Activated T-cell treated with anti-CD3 and anti-CD28 coated beads for 24 hours (primary cell): ENCODE measurements at places on chromosomes 16 and 17.

DNA sequence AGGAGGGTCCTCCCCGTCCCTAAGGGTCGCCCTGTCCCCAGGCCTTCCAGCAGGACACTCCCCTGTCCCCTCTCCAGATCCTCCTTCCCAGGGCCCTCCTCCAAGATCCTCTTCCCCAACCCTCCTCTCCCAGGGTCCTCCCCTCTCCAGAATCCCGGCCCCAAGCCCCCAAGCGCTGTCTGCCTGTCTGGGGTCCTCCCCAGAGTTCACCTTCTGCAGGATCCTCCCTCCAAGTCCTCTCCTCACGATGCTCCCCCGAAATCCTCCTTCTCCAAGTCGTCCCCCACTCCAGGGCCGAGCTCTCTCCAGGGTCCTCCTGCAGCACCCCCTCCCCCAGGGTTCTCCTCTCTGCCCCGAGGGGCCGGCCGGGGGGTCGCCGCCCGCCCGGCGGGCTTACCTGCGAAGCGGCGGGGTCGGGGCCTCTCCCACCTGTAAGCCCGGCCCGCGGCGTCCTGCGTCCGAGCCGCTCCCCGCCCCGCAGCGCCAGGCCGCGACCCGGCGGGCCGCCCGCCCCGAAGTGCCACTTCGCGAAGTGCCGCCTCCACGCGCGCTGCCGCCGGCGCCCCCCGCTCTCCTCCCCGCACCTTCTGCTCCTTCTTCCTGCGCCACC, 678 bp upstream of the BAIAP2 start:
- no peak for DNase-seq

GRCh38 chr17:76199469-76199868, 40.8 kb downstream of the RNF157 start:
- DNase-seq = peak; percentile 46

- DNase-seq = no peak
These were observed 39.1 kb downstream of the PRMT7 start for GRCh38 chr16:68349838-68350410.

GRCh38 chr17:7347630-7348477, 4.1 kb upstream of the KCTD11 start:
- no peak for DNase-seq

- no peak for DNase-seq
These were observed 123.8 kb downstream of the GOSR1 start for GRCh38 chr17:30600830-30601494.

DNA sequence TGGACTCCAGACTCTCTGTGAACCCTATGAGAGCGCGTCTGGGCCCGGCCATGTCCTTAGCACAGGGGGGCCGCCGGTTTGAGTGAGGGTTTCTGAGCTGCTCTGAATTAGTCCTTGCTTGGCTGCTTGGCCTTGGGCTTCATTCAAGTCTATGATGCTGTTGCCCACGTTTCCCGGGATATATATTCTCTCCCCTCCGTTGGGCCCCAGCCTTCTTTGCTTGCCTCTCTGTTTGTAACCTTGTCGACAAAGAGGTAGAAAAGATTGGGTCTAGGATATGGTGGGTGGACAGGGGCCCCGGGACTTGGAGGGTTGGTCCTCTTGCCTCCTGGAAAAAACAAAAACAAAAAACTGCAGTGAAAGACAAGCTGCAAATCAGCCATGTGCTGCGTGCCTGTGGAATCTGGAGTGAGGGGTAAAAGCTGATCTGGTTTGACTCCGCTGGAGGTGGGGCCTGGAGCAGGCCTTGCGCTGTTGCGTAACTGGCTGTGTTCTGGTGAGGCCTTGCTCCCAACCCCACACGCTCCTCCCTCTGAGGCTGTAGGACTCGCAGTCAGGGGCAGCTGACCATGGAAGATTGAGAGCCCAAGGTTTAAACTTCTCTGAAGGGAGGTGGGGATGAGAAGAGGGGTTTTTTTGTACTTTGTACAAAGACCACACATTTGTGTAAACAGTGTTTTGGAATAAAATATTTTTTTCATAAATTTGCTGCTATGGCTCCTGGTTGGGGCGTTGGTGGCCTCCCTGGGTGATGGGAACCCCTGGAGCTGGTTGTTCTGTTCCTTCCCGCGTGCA, 23.1 kb downstream of the STAT5A start:
- no peak for DNase-seq

DNA sequence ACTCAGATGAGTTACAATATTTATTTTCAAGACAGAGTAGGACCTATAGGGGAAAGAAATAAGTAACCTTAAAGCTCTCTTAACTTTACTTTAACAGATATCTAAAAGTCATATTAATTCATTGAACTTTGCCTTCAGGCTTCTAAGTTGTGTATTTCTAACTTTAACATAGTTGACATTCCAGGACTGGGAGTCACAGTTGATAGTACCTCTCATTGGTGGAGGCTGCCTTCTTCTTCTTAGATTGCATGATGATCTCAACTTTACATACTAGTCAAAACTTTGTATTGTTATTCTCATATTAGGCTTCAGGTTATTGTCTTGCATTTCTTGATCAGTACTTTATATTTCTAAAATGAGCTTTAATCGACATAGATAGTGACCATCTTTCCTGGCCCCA, 350.1 kb upstream of the KIF2B start:
- DNase-seq = no peak

DNA sequence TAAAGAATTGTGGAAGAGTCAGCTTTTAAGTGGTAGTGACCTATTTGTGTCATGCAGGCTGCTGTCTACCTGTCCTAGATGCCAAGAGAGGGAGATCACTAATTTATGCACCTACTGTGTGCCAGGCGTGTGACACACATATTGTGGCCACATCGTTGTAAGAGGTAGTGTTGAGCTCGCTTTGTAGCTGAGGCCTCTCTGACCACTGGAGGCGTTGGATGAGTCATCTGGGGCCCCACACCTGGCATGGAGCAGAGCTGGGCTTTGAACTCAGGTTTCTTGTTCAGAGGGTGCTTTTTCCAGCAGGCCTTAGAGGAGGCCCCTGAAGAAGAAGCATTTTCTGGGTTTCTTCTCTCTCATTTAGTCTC, 52.3 kb upstream of the LGALS9 start:
- peak; percentile 41 for DNase-seq

DNA sequence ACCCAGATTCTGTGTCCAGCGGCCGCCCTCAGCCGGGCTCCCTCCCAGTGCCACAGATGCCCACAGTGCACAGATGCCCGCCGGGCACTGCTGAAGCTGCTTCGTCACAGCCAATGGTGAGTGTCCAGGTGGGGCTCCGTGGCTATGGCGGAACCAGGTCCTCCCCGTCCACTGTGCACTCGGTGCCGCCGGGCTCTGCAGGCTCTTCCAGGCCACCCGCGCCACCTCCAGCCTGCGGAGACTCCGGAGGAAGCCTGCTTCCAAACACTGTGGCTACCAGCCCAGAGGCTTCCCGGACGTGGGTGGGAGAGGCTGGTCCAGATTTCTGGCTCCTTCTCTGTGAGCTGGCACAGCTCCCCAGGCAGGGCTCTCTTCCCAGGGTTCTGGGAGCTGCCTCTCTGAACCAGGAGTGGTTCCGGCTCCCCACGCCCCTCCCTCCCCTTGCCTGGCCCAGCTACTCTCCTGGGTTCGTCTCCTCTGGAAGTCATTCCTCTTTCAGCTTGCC, 2.8 kb upstream of the PYCR1 start:
- DNase-seq = no peak

GRCh38 chr17:57902117-57902799, 52.4 kb upstream of the MRPS23 start:
- no peak for DNase-seq

GRCh38 chr17:21711182-21711581, 18.9 kb downstream of the KCNJ18 start:
- DNase-seq = no peak
